Testis (tissue), 5 donors: ENCODE measurements at places on chromosomes 3 and 15. TPM values are rescaled to one million over a fixed set of nuclear protein-coding genes. Genes with fewer than 3 reads are reported as not detected.

Gene PPARG
- 17.6 TPM for total RNA-seq

Gene NANOGP8
- total RNA-seq = 6.0 TPM

Gene MYL3
- 1.2 TPM for total RNA-seq

Gene CISH
- 1.3 TPM for total RNA-seq

Gene MKRN3
- 6.4 TPM for total RNA-seq

DNA sequence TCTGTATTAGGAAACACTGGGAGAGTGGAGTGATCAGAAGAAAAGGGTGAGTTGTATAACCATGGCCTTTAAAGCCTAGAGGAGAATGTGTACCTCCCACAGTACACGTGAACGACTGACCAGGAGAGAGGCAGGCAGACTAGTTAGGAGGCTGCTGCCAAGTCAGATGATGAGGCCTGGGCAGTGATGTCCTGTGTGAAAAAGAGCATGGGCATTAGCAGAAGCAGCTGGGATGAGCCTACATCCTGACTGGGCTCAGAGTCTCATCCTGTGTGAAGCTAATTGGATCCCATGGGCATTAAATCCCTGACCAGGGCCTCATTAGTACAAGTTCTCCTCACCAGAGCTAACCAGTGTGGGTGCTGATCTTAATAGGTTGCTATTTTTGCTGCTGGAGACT, 89.1 kb upstream of the SLC2A2 start:
- no peaks in the 10 kb centered on the region for H3K4me1 ChIP-seq
- no peak overlapping the region for H3K4me3 ChIP-seq
- H3K27ac ChIP-seq = no peak overlapping the region
- no peaks in the 10 kb centered on the region for H3K36me3 ChIP-seq
- H3K27me3 ChIP-seq = no peaks in the 10 kb centered on the region
- DNase-seq = no peak

DNA sequence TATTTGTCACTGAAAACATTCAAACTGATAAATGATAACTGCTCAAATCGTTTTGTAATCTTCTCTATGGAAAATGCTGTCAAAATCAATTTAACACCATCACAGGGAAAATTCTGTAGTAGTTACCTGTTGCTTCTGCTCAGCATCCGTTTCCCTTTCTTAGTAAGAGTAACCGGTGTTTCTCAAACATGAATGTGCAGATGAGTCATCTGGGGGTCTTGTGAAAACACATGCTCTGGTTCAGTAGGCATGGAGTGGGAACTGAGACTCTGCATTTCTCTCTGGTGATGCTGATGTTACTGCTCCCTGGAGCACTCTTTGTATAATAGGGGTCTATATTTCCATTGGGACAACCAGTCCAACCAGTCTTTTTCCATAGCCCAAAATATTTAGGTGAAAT, 145.1 kb downstream of the SEMA6D start:
- no peaks in the 10 kb centered on the region for H3K36me3 ChIP-seq
- H3K27ac ChIP-seq = no peak overlapping the region
- H3K4me3 ChIP-seq = no peak overlapping the region
- DNase-seq = no peak
- no peaks in the 10 kb centered on the region for H3K27me3 ChIP-seq
- no peaks in the 10 kb centered on the region for H3K4me1 ChIP-seq

- no peak overlapping the region for H3K4me3 ChIP-seq
- no peak for DNase-seq
- peaks cover 5% of the 10 kb centered on the region for H3K4me1 ChIP-seq
- no peak overlapping the region for H3K27ac ChIP-seq
- H3K27me3 ChIP-seq = no peaks in the 10 kb centered on the region
These were observed 22.8 kb downstream of the STOML1 start for GRCh38 chr15:73969151-73969759.

DNA sequence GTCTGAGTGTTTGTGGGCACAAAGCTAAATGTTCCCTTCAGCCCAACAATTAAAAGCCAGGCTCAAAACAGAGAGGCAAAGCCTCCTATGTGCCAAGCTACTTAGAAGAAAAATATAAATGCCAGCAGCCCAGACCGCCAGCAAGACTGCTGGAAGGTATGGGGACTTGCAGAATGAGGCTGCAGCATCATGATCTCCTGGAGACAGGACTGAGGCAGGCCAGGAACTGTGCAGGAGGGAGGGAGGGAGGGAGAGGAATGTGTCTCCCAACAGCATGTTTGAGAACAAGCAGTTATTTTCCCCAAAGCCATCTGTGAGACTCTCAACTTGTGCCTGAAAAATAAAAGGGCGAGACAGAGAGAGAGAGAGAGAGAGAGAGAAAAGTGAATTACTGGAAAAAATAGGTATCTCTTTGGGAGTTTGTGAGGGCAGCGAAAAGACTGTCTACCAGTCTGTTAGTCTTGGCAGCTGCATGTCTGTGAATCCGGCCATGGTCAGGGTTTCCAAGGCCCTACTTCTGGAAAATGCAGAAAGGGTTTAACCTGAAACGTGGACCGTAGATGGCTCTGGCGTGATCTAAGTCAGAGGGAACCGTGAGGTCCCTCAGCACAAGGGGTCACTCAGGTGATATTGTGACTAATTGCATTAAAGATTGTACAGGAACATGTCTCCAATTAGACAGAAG, 139.7 kb upstream of the COL8A1 start:
- peak overlapping the region; percentile 52 for H3K27ac ChIP-seq
- no peaks in the 10 kb centered on the region for H3K36me3 ChIP-seq
- DNase-seq = no peak
- no peaks in the 10 kb centered on the region for H3K27me3 ChIP-seq
- H3K4me3 ChIP-seq = no peak overlapping the region

DNA sequence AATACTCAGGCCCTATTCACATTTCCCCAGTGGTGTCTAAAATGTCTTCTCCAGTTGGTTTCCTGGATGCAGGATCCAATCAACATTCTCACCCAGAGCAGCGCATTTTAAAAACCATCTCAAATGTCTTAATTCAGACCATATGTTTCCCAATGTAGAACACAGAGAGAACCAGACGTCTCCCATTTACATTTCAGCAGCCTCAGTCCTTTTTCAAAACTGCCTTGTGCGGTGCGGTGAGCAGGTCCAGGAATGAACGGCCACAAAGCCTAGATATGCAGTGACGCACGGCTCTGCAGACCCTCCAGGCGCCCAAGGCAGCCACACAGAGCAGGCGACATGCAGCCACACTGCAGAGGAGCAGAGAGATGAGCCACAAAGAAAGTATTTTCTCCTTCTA, 66.1 kb upstream of the MEX3B start:
- H3K27me3 ChIP-seq = no peaks in the 10 kb centered on the region
- H3K4me1 ChIP-seq = no peaks in the 10 kb centered on the region
- H3K4me3 ChIP-seq = no peak overlapping the region
- H3K36me3 ChIP-seq = no peaks in the 10 kb centered on the region
- no peak overlapping the region for H3K27ac ChIP-seq

DNA sequence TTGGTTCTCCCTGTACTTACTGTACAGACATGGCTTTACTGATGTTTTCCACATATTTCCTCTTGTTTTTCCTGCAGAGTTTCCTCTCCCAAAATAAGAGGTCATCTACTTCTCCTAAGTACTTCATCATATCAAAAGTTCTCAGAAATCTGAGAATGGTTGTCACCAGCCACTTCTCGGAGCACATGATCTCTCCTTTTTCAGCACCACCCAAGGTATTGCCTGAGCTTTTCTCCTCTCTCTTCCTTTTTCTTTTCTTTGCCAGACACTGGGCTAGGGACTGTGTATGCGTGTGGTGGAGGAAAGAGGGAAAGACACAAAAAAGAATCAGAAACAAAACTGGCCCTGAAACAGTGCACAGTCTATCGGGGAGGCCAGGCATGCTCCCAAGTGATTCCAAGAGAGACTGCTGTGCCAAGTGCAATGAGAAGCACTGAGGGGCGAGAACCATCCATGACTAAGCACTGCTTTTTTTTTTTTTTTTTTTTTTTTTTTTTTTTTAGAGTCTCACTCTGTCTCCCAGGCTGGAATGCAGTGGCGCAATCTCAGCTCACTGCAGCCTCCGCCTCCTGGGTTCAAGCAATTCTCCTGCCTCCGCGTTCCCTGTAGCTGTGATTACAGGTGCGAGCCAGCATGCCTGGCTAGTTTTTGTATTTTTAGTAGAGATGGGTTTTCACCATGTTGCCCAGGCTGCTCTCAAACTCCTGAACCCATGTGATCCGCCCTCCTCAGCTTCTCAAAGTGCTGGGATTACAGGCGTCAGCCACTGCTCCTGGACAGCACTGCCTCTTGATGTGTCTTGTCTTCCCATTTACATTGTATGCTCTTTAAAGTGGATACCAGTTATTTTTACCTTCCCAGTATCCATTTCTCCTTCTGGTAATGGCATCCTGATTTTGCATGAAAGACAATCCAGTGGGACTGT, 194.0 kb upstream of the FEZF2 start:
- peak; percentile 41 for DNase-seq
- no peak overlapping the region for H3K4me3 ChIP-seq
- no peaks in the 10 kb centered on the region for H3K4me1 ChIP-seq
- H3K27ac ChIP-seq = no peak overlapping the region

DNA sequence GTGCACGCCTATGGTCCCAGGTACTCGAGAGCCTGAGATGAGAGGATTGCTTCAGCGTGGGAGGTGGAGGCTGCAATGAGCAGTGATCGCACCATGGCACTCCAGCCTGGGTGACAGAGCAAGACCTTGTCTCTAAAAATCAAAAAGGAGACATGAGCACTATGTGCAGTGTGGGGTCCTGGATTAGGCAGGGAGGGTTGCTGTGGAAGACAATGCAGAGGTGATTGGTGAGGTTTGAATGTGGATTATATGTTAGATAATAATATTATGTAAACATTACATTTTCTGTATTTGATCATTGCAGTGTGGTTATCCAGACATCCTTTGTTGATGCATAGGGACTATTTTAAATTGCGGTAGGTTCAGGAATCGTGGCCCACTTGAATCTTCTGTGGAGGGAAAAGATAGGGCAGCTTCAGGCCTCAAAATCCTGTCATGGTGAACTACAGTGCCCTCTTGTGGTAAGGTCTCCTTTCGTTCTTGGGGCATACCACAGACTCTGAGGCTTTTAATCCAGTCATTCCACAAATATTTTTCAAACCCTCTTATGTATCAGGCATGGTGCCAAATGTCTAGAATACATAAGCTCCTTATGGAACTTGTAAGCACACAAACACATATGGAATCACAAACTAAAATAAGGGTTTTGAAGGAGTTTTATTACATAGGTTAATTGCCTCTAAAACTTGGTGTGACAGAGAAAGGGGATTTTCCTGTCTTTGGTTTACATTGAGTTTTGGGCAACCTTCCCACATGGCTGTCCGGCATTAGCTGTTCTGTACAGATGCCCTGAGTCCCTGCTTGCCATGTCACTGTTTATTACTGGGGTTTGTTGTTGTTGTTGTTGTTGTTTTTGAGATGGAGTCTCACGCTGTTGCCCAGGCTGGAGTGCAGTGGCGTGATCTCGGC, 37.7 kb downstream of the GPD1L start:
- no peak overlapping the region for H3K4me3 ChIP-seq
- H3K27ac ChIP-seq = no peak overlapping the region
- DNase-seq = peak; percentile 75
- no peaks in the 10 kb centered on the region for H3K4me1 ChIP-seq

DNA sequence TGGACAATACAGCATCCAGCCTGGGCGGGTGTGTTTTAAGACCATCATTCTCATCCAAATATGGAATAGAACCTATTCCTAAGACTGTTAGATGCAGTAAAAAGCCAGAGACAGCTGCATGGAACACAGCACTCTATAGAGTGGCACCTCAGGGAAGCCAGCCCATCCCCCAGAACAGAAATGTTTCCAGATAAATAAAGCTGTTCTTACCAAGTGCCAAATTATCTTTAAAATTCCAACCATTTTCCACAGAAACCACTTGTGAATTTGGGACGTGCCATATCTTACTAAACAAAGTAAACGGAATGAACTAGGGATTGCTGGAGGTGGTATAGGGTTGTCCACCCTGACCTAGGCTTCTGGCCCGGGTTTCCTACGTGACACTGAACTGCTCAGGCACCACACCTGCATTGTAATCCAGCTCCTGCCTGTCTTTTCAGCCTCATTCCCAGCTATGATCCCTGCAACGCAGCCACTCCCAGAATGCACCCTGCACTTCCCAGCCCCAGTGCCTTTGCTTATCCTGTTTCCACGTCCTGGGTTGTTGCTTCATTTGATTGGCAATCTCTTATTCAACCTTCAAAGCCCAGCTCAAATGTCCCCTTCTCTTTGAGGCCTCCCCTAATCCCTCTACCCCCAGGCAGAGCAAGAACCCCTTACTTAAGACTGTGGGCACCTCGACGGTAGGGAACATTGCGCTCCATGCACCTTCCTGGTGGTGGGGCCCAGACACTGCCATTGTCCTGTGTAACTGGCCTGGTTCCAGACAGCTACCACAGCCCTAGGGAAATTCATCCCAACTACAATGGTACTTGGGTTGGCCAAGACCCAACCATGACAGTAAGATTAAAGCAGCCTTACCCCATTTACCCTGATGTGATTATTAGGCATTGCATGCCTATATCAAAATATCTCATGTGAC, 100.2 kb downstream of the IQSEC1 start:
- no peak for DNase-seq
- H3K27me3 ChIP-seq = no peaks in the 10 kb centered on the region
- H3K4me3 ChIP-seq = no peak overlapping the region
- H3K36me3 ChIP-seq = no peaks in the 10 kb centered on the region
- H3K4me1 ChIP-seq = peaks cover 10% of the 10 kb centered on the region

GRCh38 chr15:91780387-91780786, 73.1 kb upstream of the SLCO3A1 start:
- H3K4me1 ChIP-seq = no peaks in the 10 kb centered on the region
- H3K36me3 ChIP-seq = no peaks in the 10 kb centered on the region
- no peak overlapping the region for H3K27ac ChIP-seq
- no peak overlapping the region for H3K4me3 ChIP-seq
- no peak for DNase-seq

DNA sequence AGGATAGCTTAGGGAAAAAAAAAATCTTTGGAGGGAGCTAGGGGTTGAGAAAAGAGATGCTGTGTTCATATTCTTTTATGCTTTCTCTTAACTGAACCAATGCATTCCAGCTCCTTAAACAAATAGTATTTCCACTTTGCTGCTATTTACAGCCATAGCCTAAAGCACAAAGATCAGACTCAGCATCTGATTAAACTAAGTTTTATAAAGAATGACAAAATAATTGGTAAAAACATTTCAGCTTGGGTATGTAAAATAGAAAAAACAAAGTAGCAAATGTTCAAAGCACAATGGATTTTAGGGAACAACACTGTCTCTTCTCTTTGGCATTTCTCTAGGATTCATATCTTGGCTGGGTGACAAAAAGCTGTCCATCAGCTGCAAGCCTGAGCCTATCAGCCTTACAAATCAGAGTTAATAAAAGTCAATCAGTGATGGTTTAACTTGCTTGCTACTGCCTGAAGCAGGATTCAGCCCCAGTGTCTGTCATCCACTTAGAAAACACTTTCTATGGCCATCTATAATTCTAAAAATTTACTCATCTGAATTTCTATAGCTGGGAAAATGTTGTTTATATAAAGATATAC, 232.1 kb upstream of the CDIN1 start:
- H3K36me3 ChIP-seq = no peaks in the 10 kb centered on the region
- no peak overlapping the region for H3K27ac ChIP-seq
- no peaks in the 10 kb centered on the region for H3K4me1 ChIP-seq
- H3K4me3 ChIP-seq = no peak overlapping the region

- H3K4me1 ChIP-seq = peaks cover 8% of the 10 kb centered on the region
- no peaks in the 10 kb centered on the region for H3K27me3 ChIP-seq
- DNase-seq = no peak
- no peak overlapping the region for H3K27ac ChIP-seq
- no peak overlapping the region for H3K4me3 ChIP-seq
These were observed 213.4 kb upstream of the SLC2A2 start for GRCh38 chr3:171239757-171240503.

GRCh38 chr3:69032142-69032541, 18.7 kb upstream of the EOGT start:
- H3K4me3 ChIP-seq = no peak overlapping the region
- no peaks in the 10 kb centered on the region for H3K27me3 ChIP-seq
- no peaks in the 10 kb centered on the region for H3K4me1 ChIP-seq
- no peak overlapping the region for H3K27ac ChIP-seq
- peaks cover 4% of the 10 kb centered on the region for H3K36me3 ChIP-seq
